ENCODE measurements at places on chromosomes 13 and 19. TPM values are rescaled to one million over a fixed set of nuclear protein-coding genes. Genes with fewer than 3 reads are reported as not detected.

RUVBL2 gene
- total RNA-seq = 68.7 TPM

APOC1 gene
- 1.2 TPM for total RNA-seq

DNA sequence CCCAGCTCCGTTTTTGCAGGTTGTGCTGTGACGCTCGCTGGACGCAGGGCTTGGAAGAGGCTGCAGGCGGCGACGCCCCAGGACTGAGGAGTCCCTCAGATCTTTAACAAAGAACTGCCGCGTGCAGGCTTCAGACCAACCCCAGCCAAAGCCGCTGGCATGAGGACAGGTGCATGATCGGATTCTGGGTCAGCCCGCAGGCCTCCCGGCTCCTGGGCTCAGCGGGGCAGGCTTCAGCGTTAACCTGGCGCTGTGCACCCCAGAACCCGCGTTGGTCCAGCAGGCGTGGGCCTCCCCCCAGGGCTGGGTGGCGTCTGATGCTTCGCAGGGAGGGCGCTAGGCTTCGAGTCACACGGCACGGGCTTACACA, 920 bp upstream of the TIMM13 start:
- peak overlapping the region; percentile 99 for H3K27ac ChIP-seq
- H3K27me3 ChIP-seq = no peaks in the 10 kb centered on the region
- peaks cover 37% of the 10 kb centered on the region for H3K4me1 ChIP-seq
- peak; percentile 65 for DNase-seq
- peaks cover 23% of the 10 kb centered on the region for H3K36me3 ChIP-seq

WDR83 gene
- 9.2 TPM for total RNA-seq

DNA sequence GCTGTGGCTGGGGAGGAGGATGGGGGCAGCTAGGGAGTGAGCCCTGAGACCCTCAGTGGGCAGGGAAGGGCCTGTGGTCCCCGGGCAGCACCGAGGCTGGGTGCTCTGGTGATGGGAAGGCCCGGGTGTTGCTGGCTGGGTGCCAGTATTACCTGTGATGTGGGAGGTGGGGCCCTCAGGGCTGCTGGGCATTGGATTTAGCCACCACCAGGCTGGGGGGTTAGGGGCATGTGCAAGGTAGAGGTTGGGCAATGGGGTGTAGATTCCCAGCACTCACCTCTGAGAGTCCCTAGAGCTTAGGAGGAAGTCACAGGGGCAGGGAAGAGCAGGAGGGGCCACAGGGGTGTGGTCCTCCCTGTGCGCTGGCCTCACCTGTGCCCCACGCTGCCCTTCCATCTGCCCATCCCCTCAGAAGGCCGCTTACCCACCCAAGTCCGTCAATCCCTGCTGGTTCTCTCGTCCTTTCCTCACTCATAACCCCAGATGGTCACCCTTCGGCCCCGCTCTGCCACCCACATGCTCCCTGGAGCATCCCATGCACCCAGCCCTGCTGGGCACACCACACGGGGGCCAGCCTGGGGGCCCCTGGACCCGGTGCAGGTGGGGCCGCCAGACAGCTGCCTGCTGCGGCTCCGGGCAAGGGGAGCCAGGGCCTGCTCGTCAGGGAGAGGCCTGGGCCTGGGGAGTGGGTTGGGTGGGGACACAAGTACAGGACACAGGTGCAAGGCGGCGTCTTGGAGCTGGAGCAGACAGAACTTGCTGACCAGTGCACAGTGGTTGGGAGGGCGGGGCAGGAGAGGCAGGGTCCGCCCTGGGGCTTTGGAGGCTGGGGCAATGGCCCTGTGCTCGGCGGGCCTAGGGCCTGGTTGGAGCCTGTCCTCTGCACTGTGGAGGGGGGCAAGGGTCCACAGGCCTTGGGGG, 12.5 kb downstream of the EPN1 start:
- no peaks in the 10 kb centered on the region for H3K4me1 ChIP-seq
- peaks cover 77% of the 10 kb centered on the region for H3K36me3 ChIP-seq
- H3K27me3 ChIP-seq = no peaks in the 10 kb centered on the region
- H3K27ac ChIP-seq = no peak overlapping the region
- no peak for DNase-seq
- no peak overlapping the region for H3K4me3 ChIP-seq

GRCh38 chr13:28329395-28330158, 165.4 kb downstream of the FLT1 start:
- no peaks in the 10 kb centered on the region for H3K27me3 ChIP-seq
- H3K27ac ChIP-seq = no peak overlapping the region
- peaks cover 38% of the 10 kb centered on the region for H3K4me1 ChIP-seq
- no peak for DNase-seq
- H3K4me3 ChIP-seq = no peak overlapping the region

DNA sequence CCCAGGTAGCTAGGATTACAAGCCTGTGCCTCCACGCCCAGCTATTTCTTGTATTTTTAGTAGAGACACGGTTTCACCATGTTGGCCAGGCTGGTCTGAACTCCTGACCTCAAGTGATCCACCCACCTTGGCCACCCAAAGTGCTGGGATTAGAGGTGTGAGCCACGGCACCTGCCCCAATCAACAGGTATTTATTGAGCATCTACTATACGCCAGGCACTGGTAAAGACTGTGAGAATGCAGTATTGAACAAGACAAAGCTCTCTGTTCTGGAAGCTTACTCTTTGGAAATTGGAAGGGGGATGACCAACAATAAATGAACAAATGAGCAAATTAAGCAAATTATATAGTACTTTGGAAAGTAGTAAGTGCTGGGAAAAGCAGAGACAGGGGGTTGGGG, 21.4 kb upstream of the ERCC1 start:
- H3K4me1 ChIP-seq = peaks cover 19% of the 10 kb centered on the region
- no peak for DNase-seq
- H3K27ac ChIP-seq = no peak overlapping the region
- no peaks in the 10 kb centered on the region for H3K27me3 ChIP-seq
- H3K36me3 ChIP-seq = no peaks in the 10 kb centered on the region
- H3K4me3 ChIP-seq = no peak overlapping the region

PGLYRP2 gene
- not detected for total RNA-seq

- no peak for DNase-seq
- H3K4me3 ChIP-seq = no peak overlapping the region
- no peaks in the 10 kb centered on the region for H3K4me1 ChIP-seq
- H3K27ac ChIP-seq = no peak overlapping the region
- H3K36me3 ChIP-seq = peaks cover 18% of the 10 kb centered on the region
- H3K27me3 ChIP-seq = no peaks in the 10 kb centered on the region
Measured at GRCh38 chr19:37361994-37362393, 8.9 kb upstream of the ZNF527 start.

CALR3 gene
- not detected for total RNA-seq

GRCh38 chr19:40896418-40896796, 14.4 kb upstream of the CYP2A7 start:
- H3K4me1 ChIP-seq = no peaks in the 10 kb centered on the region
- no peak overlapping the region for H3K4me3 ChIP-seq
- H3K27ac ChIP-seq = no peak overlapping the region
- no peaks in the 10 kb centered on the region for H3K36me3 ChIP-seq
- H3K27me3 ChIP-seq = no peaks in the 10 kb centered on the region
